Ammon's horn (tissue), 1 donor: ENCODE measurements at places on chromosomes 3 and 15.

GRCh38 chr3:74001436-74001835 is 376.7 kb upstream of the PDZRN3 start:
- DNase-seq: no peak

DNA sequence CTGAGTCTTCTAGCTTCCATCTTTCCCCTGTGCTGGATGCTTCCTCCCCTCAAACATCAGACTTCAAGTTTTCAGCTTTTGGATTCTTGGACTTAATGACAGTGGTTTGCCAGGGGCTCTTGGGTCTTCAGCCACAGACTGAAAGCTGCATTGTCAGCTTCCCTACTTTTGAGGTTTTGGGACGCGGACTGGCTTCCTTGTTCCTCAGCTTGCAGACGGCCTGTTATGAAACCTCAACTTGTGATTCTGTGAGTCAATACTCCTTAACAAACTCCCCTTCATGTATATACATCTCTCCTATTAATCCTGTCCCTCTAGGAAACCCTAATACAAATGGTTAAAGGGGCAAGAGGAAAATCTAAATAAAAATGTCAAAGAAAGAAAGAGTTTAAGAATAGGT is 100.1 kb downstream of the ABI3BP start:
- peak; percentile 66 for DNase-seq

- DNase-seq: no peak
Observed at GRCh38 chr3:125072301-125072700, 16.5 kb upstream of the HEG1 start.

- DNase-seq: peak; percentile 84
Observed at GRCh38 chr15:74375303-74375693, 7.9 kb upstream of the CYP11A1 start.

DNA sequence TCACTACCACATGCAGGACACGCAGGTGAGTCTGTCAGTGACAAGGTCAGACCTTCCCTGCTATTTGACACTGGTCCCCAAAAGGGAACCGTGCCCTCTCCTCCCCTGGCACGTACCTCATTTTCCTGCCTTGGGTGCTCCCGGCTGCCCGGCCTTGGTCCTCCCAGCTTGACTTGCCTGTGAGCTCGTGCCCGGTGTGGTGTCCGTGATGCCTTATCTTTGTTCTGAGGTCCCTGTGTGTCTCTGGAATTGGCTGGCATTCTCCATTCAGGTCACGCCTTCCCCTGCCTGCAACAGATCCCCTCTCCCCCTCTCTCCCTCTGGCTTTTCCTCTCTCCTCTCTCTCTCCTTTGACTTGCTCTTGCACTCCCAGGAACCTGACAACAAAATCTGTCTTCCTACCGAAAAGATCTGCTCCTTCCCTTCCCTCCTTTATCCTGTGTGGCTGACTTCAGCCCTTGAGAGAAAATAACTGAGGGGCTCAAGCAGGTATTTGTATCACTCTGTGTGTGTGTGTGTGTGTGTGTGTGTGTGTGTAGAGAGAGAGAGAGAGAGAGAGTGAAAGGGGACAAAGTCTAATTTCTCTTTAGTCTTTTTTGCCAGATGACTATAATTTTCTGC is at the start of gene MASP1:
Gene MASP1 (minus strand): TSS at position 226 of the 621 bp plus-strand sequence. CDS start 105 bp downstream, at position 121.
- peak; percentile 47 for DNase-seq

DNA sequence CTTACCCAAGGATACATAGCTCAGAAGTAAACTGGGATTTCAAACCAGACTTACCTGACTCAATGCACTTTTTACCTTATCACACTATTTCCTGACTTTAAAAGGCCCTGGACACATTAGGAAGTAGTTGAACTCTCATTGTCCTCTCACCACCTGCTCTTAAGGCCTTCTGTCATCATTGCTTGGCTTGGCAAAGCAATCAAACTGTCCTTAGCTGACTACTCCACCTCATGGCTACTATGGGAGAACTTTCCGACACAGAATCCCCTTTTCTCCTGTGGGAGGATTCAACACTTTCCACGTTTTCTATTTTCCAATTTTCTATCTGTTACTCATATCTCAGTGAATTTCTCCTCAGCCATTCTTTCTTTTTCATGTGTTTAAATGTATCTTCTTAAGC is 55.4 kb downstream of the ZNF148 start:
- DNase-seq: no peak

DNA sequence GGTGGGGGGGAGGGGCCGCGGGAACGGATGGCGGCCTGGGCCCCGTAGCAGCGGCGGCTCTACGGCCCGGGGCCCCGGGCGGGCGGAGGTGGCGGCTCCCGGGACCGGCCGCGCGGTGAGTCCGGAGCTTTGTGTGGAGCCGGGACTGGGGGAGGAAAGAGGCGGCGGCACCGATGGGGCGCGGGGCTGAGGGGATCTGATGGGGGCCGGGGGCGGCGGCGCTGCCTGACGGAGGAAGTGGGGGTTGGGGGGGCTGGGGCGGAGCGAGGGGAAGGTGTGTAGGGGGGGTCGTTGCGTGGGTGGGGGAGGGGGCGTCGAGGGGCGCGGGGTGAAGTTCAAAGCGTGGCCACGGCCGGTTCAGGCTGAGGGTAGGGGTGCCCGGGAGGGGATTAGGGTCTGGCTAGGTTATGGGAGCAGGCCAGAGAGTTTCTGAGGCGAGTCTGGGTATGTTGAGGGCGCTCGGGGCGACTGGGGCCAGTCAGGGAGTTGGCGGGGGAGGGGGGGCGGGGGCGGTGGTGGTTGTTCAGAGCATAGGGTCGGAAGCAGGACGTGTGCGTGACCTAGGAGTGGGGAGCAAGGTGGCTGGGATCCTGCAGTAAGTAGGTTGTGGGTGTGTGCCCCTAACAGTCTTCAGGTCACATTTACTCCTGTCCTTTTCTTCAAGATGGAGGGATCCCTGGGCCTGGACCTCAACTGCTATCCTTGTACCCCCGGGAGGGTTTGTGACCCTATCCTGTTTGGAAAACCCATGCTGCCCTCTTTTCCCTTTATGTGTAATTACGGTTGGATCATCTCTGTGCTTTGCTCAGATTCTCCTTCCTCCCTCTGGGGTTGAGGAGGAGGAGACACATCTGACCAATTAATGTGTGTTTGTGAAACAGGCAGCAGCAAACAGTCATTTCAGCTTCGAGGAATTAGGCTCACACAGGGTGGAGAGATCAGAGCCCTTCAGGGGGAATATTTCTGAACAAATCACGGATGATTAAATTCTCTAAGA is 644 bp downstream of the ZNF609 start:
- peak; percentile 84 for DNase-seq

DNA sequence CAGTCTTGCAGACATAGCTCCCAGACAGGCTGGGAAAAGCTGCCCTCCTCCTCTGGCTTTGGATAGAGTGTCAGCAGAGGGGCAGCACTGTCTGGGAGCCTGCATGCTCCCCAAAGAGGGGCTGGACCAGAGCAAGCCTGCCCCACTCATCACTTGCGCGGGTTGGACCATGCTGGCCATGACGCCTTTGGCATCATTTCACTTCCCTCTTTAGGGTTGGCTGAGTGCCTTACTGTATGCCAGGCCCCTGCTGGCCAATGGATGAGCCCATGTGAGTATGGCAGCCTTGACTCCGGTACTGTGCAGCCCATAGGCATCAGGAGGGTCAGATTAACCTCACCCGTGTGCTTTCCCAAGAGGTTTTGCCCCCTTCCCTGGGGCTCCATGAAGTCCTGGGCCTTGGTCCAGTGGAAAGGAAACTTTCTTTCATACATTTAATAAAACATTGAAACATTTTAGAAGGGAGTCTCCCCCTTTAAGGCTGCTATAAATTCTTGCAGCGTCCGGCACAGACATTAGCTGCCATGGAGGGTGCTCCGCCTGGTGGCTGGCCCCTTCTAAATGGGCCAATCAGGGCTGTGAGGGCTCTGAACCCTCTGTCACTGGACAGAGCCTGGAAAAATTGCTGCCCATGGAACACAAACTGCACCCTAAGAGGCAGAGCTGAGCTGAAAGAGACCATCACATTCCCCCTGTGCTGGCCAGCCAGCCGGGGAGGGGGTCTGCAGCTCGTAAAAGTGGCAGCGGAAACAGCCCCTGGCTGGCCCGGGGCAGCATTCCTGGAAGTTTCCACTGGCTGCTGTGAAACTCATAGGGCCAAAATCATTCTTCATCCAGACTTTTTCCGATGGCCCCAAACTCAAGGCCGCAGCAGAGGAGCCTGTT is 20.8 kb upstream of the DUSP7 start:
- DNase-seq: peak; percentile 14

GRCh38 chr15:71997691-71998090 is 120.3 kb downstream of the MYO9A start:
- DNase-seq: no peak

GRCh38 chr3:48894516-48894915 is 4.2 kb downstream of the SLC25A20 start:
- no peak for DNase-seq

DNA sequence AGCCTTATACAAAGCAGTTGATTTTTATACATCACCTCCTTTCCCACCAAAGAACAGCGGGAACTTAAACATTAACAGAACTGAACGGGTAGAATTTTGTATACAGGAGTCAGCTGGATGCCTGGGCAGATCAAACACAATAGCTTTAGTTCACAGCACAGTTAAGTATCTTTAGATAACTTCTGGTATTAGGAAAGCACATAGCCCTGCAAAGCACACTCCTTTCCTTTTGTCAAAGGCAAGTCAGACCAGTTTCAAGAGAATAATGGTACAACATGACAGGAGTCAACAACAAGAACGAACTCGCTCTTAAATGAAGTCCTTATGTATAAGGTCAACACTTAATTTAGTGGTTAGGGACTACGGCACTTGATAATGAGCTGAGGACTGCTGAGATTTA is 26.3 kb downstream of the ABCC5 start:
- DNase-seq: no peak

- DNase-seq: no peak
Observed at GRCh38 chr3:141052201-141053069, 1.3 kb downstream of the SPSB4 start.

DNA sequence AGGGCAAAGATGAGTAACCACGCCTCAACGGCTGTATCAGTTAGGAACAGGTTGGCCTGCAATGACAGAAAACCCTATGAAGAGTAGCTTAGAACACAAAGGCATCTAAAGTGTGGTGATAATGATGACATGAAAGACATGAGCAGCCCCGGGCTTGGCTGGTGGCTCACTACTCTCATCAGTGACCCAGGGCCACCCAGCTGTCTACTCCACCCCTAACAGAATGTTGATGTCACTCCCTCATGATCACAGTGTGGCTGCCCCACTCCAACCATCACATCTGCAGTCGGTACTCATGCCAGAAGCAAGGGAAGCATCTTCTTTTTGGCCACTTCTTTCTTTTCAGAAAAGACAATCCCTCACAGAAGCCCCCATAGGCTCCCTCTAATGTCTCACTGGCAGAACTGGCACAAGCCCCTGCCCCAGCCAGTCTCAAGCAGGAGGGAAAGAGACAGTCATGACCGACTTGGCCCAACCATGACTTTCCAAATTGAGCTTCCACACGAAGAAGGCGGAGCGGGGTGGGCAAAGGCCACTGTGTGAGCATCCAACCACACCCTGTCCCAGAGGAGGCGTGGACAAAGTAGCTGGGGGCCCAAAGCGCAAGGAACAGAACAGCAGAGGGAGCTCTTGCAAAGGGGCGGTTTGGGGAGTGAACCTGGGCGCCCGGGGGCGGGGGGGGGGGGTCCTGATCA is 72.0 kb upstream of the IQSEC1 start:
- no peak for DNase-seq

DNA sequence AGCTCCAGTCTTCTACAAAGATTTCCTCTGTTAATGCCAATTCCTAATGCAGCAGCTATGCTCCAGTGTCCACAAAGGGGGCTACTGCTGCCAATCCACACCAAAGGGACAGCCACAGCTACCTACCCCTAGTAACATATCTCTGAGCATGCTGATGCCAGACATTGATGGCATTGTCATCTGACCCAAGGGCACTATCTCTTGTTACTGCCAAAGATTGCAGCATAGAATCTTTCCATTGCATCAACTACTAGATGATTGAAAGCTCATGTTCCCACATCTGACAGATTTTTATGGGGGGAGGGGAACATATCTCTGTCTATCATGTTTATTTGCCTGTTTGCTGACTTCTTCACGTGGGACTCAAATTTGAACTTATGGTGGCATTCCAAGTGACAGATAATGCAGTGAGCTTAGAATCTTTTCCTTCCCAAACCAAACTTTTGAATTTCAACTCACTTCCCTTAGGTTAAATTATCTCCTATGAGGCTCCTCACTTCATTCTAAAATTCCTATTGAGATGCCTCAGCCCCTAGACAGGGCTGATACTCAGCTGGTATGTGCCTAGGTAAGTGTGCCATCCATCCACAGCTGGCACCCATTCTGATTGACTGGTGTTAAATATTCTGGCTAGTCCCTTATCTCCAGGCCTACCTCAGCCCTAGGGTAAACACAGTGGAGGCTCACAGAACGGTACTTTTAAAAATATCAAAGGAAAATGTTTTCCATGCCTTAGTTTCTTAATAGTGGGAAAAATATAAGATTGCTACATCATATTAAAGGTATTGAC is 100.3 kb downstream of the STRIT1 start:
- no peak for DNase-seq

- DNase-seq: peak; percentile 32
Observed at GRCh38 chr3:160134964-160135363, 90.3 kb upstream of the C3orf80 start.

DNA sequence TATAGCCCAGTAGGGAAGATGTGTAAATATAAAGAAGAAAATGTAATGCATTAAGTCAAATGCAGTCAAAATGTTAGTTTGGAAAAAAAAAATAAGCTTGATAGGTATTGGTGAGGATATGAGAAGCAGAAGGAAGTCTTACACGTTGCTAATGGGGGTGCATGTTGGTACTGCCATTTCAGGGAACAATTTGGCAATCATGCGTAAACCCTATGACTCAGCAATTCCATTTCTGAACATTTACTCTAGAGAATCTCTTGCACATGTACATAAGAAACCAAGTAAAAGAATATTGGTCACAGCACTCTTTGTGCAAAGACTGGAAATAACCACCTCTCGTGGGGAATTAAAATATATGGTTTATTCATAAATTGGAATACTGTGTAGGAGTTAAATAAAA is 35.5 kb upstream of the TIMP4 start:
- DNase-seq: peak; percentile 67

DNA sequence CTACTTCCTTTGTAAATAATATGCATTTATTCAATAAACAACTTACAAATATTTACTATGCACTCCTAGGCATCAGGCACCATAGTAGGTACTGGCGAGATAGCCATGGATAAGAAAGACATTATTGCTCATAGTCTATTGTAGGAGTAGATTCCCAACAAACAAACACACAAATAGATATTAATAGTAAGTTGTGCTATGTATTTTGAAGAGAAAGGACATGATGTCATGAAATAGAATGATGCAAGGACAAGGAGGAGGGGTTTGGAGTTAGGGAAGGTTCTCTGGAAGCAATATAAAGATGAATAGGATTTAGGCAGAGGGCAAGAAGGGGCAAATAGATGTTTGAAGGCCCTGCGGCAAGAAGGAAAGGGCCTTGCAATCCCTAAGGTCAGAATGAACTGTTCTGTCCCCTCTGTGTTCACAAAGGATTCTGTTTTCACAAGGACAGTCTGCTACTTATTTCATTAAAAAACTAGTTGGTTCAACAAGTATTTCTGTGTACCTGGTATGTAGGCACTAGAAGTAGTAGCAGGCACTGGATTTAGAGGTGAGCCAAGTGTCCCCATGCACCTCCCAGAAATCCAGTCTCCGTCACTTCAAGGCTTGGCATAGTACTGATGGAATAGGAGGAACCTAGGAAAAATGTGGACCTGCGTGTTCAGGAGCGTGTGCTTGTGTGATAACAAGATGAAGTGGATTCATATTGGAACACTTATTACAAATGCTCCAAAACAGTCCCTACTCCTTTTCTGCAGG is 231.8 kb upstream of the TPRG1 start:
- DNase-seq: no peak
